H9 (cell line): ENCODE measurements at places on chromosomes 5 and 9.

DNA sequence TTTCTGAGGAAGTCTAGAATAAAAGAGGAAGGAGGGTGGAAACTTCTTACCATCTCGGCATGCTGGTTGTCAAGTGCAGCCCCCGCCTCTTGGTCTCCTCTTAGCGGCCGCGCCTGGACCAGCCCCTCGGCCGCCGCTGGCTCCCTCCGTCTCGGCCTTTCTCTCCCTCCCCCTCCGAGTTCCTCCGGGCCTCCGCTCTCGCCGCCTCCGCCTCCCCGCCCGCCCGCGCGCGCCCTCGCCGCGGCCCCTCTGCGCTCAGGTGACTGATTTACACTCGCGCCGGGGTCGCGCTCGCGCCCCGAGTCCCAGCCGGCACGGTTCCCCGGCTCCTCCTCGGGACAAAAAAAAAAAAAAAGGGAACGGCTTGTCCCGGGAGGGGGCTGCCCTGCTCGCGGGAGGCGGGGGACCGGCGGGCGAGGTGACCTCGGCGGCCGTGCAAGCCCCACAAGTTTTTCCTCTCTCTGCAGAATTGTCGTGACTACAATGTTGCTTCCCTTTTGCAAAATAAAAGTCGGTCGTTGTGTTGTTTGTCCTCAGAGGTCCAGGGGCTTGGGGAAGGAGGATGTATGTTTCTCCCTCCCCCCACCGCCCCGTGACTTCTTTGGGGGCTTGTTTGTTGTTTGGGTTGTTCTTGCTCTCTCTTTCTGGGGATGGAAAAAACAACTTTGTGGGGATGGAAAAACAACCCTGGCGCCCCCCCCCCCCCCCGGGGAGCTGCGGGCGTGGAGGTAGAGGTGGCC is at the start of gene BNC2:
Gene BNC2 (minus strand): TSS at position 75 of the 740 bp plus-strand sequence. CDS start 22 bp downstream, at position 53.
- DNase-seq: peak; percentile 68

- DNase-seq: peak; percentile 64
These were observed 2.8 kb downstream of the GBGT1 start for GRCh38 chr9:133160742-133161546.

DNA sequence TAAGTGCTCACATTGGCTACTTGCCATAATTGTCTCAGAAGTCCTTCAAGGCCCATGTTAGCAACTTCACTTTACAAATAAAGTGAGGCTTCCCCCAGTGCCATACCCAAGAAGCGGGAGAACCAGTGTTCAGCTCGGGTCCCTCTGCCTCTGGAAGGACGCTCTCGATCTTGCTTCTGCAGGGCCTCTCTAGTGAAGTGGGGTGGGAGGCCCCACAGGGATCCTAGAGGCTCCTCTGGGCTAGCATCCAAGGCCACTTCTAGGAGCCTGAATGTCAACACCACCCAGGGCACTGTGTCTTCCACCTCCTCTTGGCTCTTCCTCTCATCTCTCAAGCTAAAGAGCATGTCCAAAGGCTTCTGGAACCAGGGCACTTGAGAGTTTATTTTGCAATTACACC is 282.5 kb downstream of the GADD45G start:
- DNase-seq: peak; percentile 6

- no peak for DNase-seq
These were observed 21.0 kb downstream of the PLAC8L1 start for GRCh38 chr5:146084376-146084775.

DNA sequence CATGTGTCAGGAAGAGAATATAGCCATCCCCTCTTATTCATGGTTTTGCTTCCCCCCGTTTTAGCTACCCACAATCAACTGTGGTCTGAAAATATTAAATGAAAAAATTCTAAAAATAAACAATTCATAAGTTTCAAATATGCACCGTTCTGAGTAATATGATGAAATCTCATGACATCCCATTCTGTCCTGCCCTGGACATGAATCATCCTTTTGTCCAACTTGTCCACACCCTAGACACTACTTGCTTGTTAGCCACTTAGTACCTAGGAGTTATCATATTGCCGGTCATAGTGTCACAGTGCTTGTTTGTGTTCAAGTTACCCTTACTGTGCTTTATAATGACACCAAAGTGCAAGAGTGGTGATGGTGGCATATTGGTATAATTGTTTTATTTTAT is 113.5 kb downstream of the CAAP1 start:
- DNase-seq: no peak

DNA sequence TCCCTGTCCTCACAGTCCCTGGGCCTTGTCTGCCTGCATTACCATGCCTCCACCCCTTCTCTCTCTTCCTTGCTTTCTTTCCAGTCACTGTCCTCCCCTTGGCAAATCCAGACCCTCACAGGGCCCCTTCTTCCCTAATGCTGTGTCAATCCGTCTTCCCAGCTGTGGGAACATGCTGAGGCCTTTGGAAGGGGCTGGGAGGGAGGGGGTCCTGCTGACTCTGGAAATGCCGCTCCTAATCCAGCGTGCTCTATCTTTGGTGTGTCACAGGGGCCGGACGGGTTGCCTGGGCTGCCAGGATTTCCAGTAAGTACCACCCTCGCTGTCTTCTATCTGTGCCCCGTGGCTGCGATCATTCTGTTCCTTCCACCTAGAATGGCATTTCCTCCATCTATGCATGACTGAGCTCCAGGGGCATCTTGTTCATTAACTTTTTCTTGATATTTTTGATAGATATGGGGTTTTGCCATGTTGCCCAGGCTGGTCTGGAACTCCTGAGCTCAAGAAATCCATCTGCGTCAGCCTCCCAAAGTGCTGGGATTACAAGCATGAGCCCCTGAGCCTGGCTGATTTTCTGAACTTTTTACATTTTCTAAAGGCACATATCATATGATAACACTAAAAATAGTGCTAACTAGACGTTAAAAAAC is 64.5 kb upstream of the TGFBR1 start:
- DNase-seq: no peak
